Ammon's horn (tissue), 1 donor: ENCODE measurements at places on chromosomes 1 and 21.

DNA sequence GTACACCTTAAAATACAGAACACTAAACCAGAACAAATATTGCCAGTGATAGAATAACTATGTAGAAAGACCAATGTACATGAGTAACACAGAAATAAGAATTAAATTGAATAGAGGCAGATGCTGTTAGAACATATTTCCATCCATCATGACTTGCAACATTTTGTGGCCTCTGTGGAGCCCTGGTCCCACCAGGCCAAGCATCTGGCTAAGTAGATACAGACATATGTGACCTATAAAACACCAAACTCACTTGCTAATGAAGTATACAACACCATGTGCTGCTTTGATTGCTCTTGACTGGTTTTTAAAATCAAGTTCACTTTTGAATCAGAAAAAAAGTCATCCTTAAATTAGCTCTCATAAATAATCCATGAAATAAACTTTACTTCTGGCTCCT lies 20.5 kb downstream of the SLC19A2 start:
- DNase-seq, result no peak

DNA sequence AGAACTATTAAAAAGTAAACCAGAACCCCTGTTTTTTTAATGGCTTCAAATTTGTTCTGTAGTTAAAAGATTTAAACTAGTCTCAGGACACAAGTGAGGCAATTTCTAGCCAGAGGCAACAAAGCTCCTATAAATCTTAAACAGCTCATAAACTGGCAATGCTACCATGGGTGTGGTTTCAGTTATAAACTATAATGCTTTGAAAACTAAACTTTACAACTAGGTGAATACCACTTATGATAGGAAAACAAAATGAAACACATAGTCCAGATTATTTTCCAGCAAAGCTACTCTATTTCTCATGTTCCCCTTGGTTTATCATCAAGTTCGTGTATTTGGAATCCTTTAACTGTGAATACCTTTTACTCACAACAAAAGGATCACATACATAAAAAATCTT lies 282.5 kb downstream of the VAV3 start:
- DNase-seq, result no peak

- DNase-seq, result no peak
Observed at GRCh38 chr1:84376000-84376910, 22.0 kb upstream of the DNASE2B start.

- DNase-seq, result peak; percentile 2
Observed at GRCh38 chr21:17231771-17232170, 281.1 kb upstream of the CXADR start.

DNA sequence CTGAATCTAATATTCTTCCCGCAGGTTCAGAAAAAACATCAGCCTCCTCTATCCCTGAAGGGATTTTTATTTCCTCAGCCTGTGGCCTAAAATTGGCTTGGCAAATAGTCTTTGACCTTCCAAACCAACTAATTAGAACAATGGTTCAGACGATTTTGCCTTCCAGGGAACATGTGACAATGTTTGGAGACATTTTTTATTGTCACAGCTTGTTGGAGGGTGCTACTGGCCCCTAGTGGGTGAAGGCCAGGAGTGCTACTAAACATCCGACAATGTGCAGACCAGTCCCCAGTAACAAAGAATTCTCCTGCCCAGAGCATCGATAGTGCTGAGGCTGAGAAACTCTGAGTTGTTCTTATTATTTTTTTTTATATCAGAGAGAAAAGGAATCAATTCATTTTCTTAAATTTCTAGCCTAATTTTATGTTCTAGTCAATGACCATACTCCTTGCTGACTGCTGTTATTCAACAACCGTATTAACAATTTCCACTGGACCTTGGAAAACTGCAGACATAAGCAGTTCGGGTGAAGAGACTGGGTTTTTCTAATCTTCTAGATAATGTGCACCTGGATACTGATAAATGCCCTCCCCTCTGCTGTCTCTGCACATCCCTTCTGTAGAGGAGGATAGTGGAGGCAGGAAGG lies 280.7 kb downstream of the LMX1A start:
- no peak for DNase-seq

- peak; percentile 81 for DNase-seq
Observed at GRCh38 chr1:160428655-160429054, 28.3 kb downstream of the VANGL2 start.

DNA sequence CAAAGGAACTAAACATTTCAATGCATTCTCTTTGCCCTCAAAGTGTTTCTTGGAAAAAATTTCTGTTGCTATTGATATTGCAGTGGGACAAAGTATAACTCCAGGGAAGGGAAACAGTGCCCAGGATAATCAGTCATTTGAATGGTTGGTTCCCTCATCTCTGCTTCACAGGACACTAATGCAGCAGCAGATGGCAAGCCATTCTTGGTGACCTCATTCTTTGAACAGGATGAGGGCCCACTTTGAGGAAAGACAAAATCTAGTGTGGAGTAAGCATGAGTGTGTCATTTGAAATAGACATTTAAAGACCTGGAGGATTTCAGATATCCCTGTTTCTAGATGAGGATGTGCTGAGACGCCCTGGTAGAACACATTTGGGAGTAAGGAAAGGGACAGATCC lies 32.3 kb downstream of the CHRM3 start:
- no peak for DNase-seq

DNA sequence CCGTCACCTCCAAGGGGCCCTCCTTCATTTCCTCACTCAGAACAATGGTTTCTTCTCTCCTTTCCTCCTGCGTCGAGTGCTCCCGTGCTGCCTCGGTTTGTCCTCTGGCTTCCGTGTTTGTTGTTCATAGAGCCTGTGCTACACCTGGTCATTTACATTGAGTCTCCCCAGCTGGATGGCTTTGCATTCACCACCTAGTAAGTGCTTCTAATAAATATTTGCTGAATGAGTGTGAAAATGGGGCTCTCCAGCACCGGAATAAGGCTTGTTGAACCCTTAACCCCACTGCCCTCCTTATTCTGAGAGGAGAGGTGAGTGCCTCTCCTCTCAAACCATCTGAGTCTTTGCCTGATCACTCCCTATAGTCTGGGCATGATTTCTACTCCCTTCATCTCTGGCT lies 104.9 kb downstream of the CNIH3 start:
- DNase-seq, result no peak

DNA sequence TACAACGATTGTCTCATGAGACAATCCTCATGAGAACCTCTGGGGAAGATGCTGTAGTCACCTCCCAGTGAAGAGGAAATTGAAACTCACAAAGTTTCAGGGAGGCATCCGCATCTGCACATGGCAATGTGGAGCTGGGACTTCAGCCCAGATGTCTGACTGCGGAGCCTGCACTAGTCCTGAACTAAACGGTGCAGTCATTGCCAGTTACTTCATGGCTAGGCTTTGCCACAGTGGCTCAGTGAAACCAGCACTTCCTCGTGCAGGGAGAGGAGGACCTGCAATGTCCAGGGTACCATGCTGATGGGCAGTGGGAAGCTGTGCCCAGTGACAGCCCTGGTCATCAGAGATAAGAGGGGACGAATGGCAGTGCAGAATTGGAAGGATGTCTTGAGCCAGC lies 40.7 kb upstream of the ETS2 start:
- no peak for DNase-seq

- DNase-seq, result no peak
Observed at GRCh38 chr1:43444836-43445235, 8.9 kb downstream of the HYI start.

DNA sequence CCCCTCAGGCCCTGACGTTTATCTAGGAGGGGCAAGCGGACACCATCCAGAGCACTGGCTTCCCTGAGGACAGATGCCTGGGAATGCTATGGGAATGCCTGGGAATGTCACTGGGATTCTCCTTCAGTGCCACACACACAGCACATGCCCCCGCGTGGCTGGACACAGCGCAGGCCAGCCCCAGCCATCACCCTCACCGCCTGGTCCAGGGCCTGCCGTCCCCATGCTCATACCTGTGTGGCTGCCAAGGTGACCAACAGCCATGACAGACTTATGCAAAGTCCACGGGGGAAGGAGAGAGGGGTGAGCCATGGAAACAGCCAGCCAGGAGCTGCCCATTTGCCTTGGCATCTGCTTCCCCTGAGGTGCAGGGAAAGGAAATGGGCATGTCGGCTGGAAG lies 5.7 kb upstream of the TAS1R2 start:
- no peak for DNase-seq

GRCh38 chr1:160996178-160996577 lies 24.8 kb downstream of the F11R start:
- no peak for DNase-seq

GRCh38 chr1:93603106-93603505 lies 78.5 kb downstream of the BCAR3 start:
- DNase-seq, result no peak

GRCh38 chr1:53183095-53183990 lies 13.3 kb upstream of the CPT2 start:
- DNase-seq, result no peak

- DNase-seq, result no peak
Observed at GRCh38 chr21:33817138-33817537, 98.5 kb downstream of the ATP5PO start.

- peak; percentile 49 for DNase-seq
Observed at GRCh38 chr1:156228501-156228900, 13.5 kb upstream of the BGLAP start.

DNA sequence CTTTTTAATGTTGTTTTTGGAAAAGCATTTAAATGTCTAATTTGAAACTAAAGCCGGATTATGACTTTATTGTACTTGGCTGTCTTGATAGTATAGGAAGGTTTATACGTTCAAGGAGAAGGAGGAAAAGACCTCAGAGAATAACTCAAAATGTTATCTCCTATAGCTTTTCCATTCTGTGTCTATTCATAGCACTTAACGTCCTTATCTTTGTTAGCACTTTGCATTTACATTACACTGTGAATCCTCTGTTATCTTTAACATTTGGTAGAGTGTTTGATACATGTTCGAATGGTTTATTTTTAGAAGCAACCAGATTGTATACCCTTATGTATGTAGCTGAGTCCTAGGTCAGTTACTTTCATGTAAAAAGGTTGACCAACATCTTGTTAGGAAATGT lies 50.8 kb upstream of the PODN start:
- no peak for DNase-seq

DNA sequence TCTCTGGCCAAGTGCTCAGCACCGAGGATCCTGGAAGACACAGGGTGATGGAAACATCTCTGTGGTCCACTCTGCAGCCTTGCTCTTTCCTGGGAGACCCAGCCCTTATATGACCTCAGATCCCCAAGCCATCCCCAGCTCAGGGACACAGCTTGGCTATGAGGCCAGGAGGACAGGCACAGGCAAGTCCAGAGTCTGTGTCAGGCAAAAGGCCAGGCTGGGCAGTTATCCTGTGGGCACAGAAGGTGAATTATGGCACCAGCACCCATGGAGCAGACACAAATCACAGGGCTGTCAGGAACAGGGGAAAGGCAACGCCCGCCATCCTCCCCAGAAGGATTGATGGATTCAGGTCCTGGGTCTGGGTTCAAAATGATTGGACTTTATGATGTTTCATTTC lies 52.1 kb upstream of the SCMH1 start:
- no peak for DNase-seq
